ENCODE measurements at places on chromosomes 1 and 21.

DNA sequence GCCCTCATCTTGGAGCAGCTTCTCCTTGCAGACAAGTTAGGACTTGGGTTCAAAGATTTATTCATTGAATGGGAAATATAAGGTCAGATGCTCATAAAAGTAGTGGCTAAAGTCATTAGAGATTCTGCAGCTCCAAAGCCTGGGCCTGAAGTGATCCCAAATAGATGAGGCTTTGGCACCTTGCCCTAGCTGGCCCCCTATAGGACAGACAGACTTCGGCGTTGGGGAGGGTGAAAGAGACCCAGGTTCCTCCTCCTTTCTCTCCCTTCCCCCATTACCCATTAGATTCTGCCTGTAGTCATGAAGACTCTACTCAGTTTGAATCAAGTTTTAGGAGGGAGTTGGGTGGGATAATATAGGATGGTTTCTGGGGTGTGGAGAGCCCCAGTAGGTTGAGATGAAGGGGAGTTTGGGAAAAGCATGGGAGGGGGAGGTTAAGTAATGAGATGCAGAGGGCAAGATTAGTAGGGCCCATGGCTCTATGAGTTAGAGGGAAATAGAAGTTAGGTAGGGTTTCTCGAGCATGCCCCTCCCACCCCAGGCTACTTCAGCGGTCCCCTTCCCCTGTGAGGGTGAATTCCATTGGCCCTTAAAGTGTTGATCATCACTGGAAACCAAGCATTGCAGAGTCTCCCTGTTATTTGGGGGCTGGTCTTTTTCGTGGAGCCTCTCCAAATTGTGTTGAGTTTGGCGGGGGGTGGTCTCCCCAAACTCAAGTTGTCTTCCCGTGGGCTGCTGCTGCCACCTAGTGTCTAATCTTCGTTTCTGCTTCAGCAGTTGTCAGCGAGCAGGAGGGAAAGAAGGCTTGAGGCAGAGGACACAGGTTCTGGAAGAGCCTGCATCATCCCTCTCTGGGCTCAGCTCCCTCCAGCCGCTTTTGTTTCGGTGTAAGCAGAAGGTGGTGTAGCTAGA is 2.1 kb upstream of the AHDC1 start:
- H3K27me3 ChIP-seq, result no peaks in the 10 kb centered on the region
- no peak for DNase-seq
- H3K36me3 ChIP-seq, result no peaks in the 10 kb centered on the region
- peaks cover 30% of the 10 kb centered on the region for H3K4me1 ChIP-seq

GRCh38 chr1:9426291-9426711 is 113.0 kb upstream of the SLC25A33 start:
- H3K4me3 ChIP-seq, result no peak overlapping the region
- DNase-seq, result peak; percentile 37
- no peaks in the 10 kb centered on the region for H3K36me3 ChIP-seq
- H3K27ac ChIP-seq, result no peak overlapping the region

GRCh38 chr1:113146242-113147072 is 73.5 kb downstream of the LRIG2 start:
- H3K4me1 ChIP-seq, result peaks cover 12% of the 10 kb centered on the region
- no peaks in the 10 kb centered on the region for H3K27me3 ChIP-seq
- no peak for DNase-seq

- H3K27me3 ChIP-seq, result no peaks in the 10 kb centered on the region
- H3K4me1 ChIP-seq, result no peaks in the 10 kb centered on the region
- H3K27ac ChIP-seq, result no peak overlapping the region
- H3K36me3 ChIP-seq, result no peaks in the 10 kb centered on the region
Observed at GRCh38 chr1:11466416-11466815, 12.5 kb upstream of the DISP3 start.

DNA sequence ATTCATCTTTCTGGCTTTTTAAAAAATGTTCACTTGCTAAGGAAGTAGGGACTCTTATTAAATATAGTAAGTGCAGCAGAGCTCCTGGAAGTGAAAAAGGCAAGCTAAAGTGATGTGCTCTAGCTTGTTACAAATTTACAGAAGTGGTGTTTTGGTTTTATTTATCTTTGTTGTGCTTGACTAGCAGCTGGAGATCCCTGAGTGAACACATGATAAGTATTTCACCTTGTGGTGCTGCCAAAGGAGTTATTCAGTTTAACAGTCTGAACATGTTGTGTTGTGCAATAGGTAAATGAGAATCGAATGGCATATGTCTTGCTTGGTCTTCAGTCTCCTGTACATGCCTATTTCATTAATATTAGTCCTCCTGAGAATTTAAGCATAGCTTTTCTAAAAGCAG is 315.7 kb downstream of the TPR start:
- no peak overlapping the region for H3K4me3 ChIP-seq
- H3K27ac ChIP-seq, result peak overlapping the region; percentile 64
- no peaks in the 10 kb centered on the region for H3K27me3 ChIP-seq
- DNase-seq, result no peak
- no peaks in the 10 kb centered on the region for H3K36me3 ChIP-seq

DNA sequence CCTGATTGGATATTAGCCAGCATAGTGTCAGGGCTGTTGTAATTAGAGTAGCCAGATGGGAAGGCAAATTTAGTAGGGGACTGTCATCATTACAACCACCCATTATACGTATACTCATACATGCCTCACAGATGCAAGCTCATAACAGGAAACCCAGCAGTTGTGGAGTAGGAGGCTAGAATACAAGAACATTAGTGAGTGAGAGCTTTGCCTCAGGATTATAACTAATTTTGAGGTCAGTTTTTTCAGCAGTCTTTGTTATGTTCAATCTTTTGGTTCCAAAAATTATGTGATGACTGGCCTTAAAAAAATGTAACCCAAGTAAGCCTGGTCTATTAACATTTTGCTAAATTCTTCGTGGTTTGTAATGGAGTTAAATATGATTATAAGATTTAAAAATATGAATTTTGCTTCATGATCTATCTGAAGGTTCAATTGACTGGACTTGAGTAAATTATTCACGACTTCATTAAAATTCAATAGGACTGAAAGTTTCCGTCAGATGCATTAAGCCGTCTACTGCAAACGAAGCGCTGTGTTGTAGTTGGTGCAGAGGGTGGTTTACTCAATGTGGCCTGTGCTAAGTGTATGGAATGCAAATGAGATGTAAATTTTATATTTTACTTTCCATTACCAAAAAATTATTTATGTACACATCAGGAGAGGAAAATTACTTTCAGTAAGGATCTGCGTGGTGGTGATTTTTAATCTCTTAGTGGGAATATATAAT is 48.8 kb downstream of the KCNK1 start:
- no peak for DNase-seq
- H3K36me3 ChIP-seq, result no peaks in the 10 kb centered on the region
- H3K27me3 ChIP-seq, result no peaks in the 10 kb centered on the region
- H3K4me3 ChIP-seq, result no peak overlapping the region
- no peak overlapping the region for H3K27ac ChIP-seq

DNA sequence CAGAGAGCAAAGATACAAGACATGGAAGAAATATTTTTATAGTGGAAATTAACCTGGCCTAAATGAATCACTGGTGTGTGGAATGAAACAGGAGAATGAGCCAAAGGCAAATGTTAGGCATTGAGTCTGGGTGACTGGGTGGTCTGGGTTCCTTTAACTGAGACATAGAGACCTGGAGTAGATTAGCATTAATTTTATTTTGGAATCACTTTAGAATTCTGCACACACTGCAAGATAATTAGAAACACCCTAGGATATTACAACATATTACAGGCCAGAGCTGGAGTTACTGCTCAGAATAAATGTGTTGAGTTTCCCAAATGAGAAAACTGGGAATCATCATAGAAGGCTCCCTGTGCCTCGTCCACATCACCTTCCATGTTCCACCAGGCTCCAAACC is 85.5 kb downstream of the PLPPR5 start:
- H3K27ac ChIP-seq, result no peak overlapping the region
- no peaks in the 10 kb centered on the region for H3K36me3 ChIP-seq
- H3K4me1 ChIP-seq, result no peaks in the 10 kb centered on the region
